ENCODE measurements at places on chromosomes 6 and 20. TPM values are rescaled to one million over a fixed set of nuclear protein-coding genes. Genes with fewer than 3 reads are reported as not detected.

DNA sequence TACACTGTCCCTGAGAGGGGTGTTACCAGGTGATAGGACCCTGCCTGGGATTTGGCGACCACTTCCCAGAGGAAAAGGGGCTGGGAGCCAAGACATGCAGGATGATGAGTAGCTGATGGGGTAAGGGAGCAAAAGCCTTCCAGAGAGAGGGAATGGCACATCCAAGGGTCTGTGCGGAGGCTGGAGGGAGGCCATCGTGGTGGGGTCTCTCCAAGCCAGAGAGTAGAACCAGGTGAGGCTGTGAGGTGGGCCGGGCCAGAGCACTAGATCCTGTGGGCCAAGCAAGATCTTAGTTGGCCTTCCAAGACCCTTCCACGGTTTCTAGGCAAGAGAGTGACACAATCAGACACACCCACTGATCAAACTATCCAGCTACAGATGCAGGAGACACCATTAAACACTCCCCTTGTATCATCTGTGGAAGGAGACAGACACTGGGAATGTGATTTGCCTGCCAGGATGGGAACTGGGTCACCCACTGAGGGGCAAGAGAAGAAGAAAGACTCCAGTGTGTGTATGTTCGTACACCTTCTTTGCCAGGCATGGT lies 128.9 kb downstream of the BANF2 start:
- DNase-seq, result no peak

PDE7B gene
- 1.00 TPM for total RNA-seq

C6orf141 gene
- total RNA-seq, result not detected

- no peak for DNase-seq
Observed at GRCh38 chr6:1716868-1717267, 107.2 kb downstream of the FOXC1 start.

PEX7 gene
- 3.8 TPM for total RNA-seq

GRCh38 chr6:15953152-15953880 lies 175.6 kb upstream of the MYLIP start:
- DNase-seq, result no peak

APOBEC2 gene
- total RNA-seq, result not detected

- DNase-seq, result no peak
Observed at GRCh38 chr6:9977411-9977810, 437.5 kb downstream of the TFAP2A start.

TGM6 gene
- not detected for total RNA-seq

ERVFRD-1 gene
- total RNA-seq, result not detected

VARS2 gene
- 47.3 TPM for total RNA-seq

DNA sequence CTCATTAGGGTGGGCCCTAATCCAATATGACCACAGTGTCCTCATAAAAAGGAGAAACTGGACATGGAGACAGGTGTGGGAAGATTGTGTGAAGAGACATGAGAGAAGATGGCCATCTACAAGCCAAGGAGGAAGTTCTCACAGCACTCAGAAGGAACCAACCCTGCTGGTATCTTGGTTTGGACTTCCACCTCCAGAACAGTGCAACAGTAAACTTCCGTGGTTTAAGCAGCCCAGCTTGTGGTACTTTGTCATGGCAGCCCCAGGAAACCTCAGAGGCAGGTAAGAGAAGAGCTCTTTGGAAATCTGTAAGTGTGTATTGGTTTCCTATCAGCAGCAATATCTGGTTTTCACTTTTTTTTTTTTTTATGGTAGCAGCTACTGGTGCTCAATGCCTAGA lies 16.5 kb upstream of the CNKSR3 start:
- no peak for DNase-seq

ACSS1 gene
- 18.2 TPM for total RNA-seq

GRCh38 chr6:16302721-16303552 lies 64.5 kb downstream of the GMPR start:
- DNase-seq, result no peak

Measured in activated T-cell treated with anti-CD3 and anti-CD28 coated beads, Interleukin-2, amount 50 U/mL, for 72 hours (primary cell).